ENCODE measurements at places on chromosomes 1 and 21.

GRCh38 chr1:168141871-168142385 is 5.2 kb upstream of the GPR161 start:
- DNase-seq: no peak

DNA sequence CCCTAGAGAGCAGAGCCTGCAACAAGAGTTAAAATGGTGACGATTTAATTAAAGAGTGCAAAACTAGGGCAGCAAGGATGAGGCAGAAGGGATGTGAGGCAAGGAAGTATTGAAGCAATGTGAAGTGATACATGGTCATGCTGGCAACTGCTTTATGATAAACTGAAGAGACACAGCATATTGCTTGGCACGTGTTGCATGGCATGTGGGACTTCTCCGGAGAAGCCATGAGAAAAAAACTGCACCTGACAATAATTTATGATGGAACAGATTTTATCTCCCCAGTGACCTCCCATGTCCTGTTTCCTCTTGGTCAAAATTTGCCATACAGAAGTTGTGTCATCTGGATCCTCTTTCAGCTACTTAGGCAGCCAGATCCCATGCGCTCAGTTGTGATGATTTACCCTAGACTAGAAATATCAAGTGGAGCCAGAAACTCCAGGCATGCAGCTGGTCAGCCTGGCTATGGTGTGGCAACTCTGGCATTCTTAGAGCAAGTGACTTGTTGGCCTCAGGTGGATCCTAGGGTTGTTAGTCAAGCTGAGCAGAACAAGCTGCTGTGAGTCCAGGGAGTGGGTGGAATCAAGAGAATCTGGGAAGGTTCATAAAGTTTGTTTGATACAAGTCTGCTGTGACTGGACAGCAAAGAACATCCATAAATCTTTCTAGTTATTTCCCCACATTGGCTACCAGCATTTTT is 611.4 kb upstream of the USP24 start:
- no peak for DNase-seq

GRCh38 chr1:65421351-65422025 is 1.0 kb downstream of the LEPR start:
- DNase-seq: no peak

DNA sequence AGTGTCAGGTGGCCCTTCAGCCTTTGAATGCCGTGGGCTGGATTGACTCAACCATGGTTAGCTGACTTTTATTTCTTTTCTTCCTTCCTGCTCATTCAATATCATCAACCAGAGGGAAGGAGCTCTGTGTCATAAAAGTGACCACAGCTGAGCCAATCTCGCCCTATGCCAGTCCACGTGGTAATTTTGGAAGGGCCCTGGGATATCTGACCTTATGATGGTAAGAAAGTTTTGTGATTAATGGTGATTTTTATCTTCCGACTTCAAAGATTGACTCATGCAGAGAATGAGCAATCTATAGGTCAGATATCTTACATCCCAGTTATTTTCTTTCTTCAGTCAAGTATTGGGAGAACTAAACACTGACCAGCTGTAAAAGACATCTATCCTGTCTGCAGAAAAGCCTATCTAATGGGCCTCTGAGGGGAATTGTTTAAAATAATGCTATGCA is 170.3 kb downstream of the ZC3H11B start:
- DNase-seq: peak; percentile 28

DNA sequence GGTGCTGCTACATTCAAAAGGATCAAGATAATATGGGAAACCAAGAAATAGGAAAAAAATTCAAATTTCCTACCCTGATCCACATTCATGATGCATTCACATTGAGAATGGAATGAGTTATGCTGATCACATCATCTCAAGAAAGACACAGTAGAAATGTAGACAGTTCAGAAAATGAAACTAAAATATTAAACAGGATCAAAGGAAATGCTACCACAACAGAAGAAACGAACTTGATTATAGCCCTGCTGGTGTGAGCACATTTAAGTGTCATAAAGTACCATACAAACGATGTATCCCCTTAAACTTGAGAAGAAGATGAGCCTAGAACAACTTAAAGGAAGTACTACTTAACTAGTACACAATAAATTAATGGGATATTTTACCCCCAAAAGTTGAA is 21.3 kb downstream of the SYDE2 start:
- DNase-seq: no peak

DNA sequence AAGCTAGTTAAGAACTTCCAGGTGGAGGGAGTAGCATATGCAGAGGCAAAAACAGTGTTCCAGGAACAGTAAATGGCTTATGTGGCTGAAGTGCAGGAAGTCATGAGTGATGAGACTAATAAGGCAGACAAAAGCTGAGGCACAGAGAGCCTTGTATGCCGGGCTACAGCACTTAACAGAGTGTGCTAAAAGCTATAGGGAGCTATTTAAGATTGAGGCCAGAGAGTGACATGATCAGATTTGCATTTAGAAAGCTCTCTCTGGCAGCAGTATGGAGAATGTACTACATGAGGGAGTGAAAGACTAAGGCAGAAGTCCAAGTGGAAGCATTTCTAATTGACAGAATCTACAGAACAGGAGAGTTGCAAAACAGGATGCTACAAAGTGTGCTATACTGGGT is 38.6 kb downstream of the WASF2 start:
- no peak for DNase-seq

DNA sequence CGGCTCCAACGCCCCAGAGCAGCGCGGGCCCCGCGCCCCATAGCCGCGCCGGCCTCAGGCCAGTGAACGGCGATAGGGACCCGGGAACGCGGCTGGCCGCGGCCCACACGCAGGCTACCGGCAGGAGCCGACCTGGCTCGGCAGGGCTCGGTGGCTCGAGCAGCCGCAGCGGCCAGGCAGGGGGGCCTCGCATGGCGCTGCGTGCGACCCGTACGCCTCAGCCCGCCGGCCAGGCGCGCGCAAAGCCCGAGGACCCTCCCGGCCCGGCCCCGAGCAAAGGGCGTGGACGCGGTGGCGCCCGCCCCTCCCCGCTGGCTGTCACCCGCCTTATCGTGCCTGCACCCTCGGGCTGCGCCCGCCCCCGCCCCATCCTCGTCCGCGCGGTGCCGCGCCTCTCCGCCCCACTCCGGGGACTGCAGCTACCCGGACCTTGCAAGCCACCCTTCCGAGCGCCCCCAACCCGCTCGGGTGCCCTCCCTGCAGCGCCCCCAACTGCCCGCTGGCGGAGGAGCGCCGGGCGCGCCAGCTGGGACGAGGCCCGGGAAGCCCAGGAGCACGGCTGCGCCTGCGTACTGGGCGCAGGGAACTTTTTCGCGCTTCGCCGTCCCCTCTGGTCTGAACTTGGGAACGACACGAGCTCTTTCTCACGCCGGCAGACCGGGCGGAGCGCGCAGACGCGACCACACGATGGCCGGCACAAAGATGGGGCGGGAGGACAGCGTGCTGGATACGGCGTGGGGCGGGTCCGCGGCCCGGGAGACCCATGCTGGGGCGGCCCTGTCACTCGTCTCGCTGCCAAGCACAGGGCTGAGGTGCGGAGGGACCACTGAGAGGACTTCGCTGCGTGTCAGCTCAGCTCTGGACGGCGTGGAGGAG is at the start of gene ABCB10:
Gene ABCB10, minus strand, starts transcription at position 248 of the 876 bp plus-strand sequence. Its CDS starts 55 bp downstream, at position 193.
- peak; percentile 96 for DNase-seq

DNA sequence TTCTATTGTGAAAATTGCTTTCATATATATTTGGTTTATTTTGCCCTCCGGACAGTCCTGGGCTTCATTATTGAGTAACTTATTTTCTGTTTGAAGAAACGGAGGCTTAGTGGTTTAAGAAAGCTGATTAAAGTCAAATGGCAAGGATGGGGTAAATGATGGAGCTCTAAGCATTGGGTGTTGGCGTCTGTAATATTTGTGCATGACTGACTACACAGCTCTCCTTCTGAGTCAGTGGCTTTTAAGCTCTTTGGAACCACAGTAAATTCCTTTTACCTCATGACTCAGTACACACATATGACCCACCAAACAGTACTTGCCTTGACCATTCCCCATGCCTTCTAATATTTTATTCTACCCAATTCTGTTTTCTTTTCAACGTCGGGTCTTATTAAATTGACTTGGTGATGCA is 21.0 kb downstream of the B3GALT5 start:
- peak; percentile 99 for DNase-seq

DNA sequence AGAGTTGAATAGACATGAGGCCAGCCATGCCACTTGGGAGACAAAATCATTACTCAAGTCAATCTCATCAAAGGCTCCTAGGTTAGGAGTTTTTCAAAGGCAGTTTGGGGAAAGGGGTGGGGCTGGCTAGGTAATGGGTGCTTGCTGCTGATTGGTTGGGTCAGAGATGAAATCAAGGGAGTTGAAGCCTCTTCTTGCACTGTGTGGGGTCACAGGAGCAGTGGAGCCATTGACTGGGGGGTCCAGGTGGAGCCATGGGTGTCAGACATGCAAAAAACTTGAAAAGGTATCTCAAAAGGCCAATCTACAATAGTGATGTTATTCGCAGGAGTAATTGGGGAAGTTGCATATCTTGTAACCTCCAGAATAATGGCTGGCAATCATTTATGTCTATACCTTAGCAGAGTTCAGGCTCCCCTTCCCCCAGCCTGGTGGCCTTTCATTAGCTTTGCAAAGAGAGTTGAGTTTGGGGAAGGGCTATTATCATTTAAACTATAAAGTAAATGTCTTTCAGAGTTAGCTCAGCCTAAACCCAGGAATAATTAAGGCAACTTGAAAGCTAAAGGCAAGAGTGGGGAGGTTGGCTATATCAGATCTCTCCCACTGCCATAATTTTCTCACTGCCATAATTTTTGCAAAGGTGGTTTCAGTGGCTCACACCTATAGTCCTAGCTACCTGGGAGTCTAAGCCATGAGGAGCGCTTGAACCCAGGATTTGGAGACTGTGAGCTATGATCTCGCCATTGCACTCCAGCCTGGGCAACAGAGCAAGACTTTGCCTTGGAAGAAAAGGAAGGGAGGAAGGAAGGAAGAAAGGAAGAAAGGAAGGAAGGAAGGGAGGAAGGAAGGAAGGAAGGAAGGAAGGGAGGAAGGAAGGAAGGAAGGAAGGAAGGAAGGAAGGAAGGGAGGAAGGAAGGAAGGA is 7.8 kb upstream of the PINK1 start:
- DNase-seq: no peak

GRCh38 chr1:211527006-211527405 is 35.0 kb upstream of the RD3 start:
- no peak for DNase-seq

DNA sequence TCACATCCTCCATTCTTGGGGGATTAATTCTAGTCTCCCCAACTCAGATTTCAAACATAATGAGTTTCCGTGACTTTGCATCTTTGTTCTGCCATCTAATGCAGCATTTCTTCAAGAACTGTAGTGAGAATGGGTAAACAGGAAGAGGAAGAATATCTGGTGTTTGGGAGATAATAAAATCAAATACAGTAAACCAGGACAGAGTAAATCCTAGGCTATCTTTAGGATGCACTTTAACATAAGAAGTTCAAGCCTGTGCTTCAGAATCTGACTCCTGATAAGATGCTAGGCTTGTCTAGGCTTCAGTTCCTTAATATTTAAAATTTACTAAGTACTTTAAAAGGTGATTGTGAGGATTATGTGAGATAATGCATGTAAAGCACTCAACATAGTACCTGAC is 27.9 kb downstream of the PATJ start:
- DNase-seq: no peak

DNA sequence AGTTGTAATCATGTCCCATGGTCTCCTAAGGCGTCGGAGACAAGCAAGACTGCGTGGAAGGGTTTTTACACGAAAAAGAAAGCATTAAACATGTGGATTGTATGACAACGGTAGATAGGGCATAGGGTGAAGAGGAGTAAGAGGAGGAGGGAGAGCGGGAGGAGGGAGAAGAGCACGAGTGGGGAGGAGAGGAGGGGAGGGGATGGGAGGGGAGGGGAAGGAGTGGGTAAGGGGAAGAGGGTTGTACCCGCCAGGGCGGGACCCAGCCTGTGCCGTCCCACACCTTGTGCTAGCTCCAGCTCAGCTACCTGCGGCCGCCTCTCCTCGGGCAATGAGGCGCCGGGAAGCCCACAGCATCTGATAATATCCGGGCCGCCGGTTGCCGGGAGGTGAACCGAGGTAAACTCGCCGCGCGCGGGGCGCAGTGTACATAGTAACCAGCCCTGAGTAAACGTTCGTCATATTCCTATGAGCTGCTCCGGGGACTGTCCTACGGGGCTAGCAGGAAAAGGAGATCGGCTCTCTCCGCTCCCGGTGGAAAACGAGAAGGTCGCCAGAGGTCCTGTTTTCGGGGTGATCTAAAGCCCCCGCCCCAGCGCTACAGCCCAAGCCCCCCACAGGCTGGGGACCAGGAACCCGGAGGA is 449 bp upstream of the RCAN3 start:
- DNase-seq: peak; percentile 61

GRCh38 chr1:2314273-2314802 is 77.0 kb downstream of the MORN1 start:
- peak; percentile 55 for DNase-seq

DNA sequence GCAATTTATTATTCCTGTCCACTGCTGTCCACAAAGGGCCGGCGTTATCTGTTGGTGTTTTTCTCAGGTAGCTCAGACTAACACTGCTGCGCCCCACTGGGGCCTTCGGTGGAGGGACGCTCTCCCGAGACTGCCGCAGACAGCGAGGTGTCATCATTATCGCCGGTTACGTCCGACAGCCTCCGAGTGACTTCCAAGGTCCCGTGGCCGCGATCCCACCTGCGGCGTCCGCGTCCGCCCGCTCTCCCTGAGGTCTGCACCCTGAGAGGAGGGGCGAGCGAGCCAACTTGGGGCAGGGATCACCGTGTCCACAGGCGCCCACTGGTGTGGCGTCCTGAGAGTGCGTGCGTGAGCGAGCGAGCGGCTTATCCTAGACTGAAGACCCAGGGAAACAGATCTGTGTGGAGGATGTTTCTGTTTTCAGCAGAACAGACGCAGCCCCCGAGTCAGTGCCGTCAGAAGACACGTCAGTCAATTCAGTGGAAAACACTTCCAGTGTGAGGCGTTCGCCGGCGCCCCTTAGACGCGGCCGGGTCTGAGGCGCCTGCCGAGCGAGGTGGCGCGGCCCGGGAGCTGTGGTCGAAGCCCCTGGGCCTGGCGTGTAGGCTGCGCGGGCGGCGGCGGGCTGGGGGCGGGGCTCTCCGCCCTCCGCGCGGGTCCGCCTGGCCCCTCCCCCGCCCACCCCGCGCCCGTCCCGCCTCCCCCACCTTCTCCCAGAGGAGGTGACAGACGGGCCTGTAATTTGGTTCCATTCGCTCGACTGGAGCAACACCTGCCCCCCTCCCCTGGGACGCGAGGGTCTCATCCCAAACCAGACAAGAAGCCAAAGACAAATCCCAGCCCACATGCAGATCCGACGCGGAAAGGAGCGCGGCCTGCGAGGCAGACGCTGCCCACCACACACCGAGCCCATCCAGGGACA is 12.6 kb downstream of the NHLH2 start:
- DNase-seq: peak; percentile 23

- no peak for DNase-seq
These were observed 14.2 kb upstream of the HSD3B1 start for GRCh38 chr1:119492763-119493162.

DNA sequence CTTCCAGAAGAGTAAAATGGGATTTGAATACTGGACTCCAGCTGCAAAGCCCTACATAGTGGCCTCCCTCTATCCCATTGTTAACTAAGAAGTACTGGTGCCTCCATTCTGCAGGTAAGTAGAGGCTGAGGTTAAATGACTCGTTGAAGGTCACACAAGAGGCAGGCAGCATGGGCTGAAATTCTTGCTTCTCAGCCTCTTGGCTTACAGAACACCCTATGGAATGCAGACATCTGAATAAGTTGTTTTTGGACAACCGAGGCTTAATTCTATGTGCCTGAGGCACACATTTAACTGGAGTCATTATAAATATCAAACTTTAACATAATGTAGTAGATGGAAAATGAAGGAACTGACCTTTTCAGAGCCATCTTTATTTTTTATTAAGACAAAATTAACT is 5.7 kb downstream of the DNAJC11 start:
- DNase-seq: no peak
